ENCODE measurements at places on chromosomes 11 and 22.

- no peak for DNase-seq
These were observed 23.3 kb upstream of the CD44 start for GRCh38 chr11:35115688-35116030.

- DNase-seq = no peak
These were observed 6.6 kb upstream of the GNAZ start for GRCh38 chr22:23063539-23064380.

- DNase-seq = no peak
These were observed 1.2 kb upstream of the PPP1R14B start for GRCh38 chr11:64247729-64248531.

DNA sequence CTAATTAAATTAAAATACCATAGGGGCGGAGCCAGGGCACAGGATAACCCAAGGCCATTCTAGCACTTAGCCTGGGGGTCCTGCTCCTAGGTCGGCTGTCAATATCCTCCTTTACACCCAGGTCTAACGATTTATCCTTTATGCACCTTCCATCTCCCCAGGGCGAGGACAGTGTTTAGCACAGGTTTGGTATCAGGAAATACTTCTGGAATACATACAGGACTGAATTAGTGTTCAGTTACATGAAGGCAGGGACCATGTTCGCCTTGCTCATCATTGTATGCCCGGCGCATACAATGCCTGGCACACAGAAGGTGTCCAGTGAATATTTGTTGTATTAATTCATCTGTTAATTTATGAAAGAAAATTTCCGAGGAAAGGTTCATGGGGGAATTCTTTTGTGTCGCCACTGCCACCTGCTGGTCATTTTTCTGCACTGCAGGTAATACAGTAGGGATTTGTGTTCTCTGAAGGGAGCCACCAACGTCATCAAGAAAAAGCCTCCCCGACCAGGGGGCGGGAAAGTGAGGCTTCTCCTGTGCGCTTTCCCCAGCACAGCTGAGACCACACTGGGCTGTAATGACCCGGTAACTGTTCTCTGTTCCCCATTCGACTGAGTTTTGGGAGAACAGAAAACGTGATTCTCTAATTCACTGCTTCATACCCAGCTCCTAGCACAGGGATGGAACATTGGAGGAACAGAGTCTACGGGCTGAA, 68.7 kb upstream of the ASPHD2 start:
- peak; percentile 38 for DNase-seq

- no peak for DNase-seq
These were observed 65.8 kb downstream of the LRRC32 start for GRCh38 chr11:76604626-76605241.

DNA sequence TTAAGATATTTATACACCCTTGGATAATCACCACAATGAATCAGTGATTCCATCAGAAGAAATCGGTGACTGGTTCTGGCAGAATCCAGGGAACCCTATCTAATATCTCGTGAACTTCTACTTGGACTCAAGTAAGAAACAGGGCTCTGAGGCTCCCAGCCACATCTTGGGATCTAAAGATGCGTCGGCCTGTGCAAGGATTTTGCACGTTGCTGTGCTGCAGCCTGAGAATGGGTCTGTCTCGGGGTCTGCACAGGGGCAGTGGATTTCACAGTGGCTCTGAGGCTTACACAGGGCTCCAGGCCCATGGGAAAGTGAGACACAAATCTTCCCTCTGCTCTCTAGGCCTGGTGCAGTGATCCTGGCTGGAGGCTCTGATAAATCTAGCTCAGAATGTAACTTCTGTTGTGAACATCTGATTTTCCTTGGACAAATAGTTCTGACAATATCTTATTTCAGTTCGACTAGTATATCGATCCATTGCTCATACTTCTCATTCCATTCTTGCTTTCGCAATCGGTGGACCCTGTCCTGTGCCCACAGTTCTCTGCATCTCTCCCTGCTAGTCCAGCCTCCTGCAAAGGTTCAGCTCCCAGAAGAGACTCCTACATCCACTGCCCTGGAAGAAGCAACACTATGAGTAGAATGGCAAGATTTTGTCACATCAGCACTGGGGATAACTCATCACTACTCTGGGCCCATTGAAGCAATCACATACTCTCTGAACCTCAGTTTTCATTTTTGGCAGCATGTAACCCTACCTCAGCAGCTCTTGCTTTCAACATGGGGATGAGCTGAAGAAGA, 105.5 kb upstream of the TOP3B start:
- no peak for DNase-seq

- DNase-seq = no peak
These were observed 13.2 kb upstream of the TPP1 start for GRCh38 chr11:6632116-6633073.

- DNase-seq = no peak
These were observed 30.4 kb downstream of the FEZ1 start for GRCh38 chr11:125465701-125466100.

GRCh38 chr22:35961480-35962295, 66.9 kb downstream of the RBFOX2 start:
- DNase-seq = no peak

DNA sequence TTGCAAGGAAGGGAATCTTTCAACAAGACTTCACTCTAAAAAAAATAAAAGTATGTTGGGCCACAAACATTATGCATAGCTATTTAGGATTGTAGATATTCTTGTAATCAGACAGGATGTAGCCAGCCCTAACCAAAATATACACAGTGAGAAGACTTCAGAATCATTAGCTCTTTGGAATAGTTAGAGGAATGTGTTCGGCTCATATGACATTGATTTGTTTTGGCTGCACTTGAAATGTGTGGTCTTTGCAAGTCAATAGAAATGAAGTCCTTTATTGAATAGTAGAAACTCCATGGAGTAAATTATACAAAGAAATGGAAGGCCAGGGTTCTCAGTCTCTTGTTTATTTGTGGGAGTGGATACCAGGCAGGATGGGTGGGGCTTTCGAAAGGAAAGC, 692.1 kb downstream of the NTM start:
- no peak for DNase-seq

- no peak for DNase-seq
These were observed at the start of gene TCIRG1 for GRCh38 chr11:68038718-68039525. Gene TCIRG1 (plus strand): TSS chr11:68039025. CDS start chr11:68041272, 2,247 bp downstream.

- DNase-seq = no peak
These were observed 5.3 kb downstream of the ATF4 start for GRCh38 chr22:39525658-39525975.

- DNase-seq = no peak
These were observed 102.3 kb downstream of the AMOTL1 start for GRCh38 chr11:94870422-94870821.

GRCh38 chr11:79078456-79078855, 362.4 kb downstream of the TENM4 start:
- DNase-seq = no peak

DNA sequence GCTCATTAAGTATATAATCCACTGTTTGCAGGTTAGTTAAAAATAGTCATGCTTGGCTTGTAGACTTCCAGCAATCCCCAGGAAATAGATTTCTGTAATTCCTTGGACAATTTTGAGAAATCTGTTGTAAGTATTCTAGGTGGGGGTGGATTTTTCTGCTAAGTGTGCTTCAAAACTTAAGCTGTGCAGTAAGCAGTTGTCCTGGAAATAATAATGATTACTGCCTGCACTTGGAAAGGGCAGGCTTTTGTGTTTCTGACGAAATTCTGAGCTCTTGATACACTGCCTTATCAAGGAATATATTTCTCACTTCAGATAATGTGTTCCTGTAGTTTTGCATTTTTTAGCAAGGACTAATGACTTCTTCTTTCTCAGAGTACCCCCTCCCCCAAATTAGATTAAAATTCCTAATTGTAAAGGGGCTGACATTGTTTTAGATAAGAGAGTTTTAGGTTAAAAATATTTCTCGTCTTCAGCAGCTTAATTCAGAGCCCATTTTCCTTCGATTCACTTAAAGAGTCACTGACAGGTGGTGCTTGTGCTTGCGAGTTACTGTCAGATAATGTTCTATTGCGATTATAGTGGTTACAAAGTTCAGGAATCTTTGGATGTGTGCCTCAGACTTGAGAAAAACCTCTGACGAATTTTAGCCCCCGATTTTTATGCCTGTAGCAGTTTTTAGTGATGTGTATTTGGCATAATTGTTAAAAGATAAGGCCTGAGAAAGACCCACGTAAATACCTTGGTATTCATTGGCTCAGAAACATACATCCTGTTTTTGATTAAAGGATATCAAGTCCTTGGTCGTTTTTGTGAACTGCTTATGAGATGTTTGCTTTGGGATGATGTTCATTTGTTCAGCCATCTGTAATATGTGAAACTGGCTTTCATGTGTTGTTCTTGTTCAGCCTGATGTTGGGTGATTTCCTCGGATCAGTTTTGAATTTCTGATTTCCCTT, 120.5 kb downstream of the HIPK3 start:
- no peak for DNase-seq

- DNase-seq = no peak
These were observed 119.5 kb downstream of the APOL5 start for GRCh38 chr22:35837101-35837727.

- no peak for DNase-seq
These were observed 34.9 kb upstream of the OR10G7 start for GRCh38 chr11:124075841-124076651.

DNA sequence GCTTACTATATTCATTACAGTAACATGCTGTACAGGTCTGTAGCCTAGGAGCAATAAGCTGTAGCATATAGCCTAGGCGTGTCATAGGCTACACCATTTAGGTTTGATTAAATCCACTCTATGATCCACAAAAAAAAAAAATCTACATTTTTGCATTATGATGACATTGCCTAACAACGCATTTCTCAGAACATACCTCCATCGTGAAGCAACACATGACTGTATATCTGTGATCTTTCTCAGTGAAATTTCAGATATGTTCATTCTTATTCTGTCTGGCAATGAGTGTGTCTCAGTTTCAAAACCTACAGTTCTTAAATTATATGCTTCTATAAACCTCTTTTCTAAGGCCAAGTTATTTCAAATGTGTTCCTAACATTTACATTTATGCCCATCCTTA, 140.3 kb downstream of the CADM1 start:
- no peak for DNase-seq

- DNase-seq = no peak
These were observed 15.4 kb downstream of the ARFGAP2 start for GRCh38 chr11:47161134-47161854.

Measured in non-pigmented ciliary epithelial cell (primary cell).